Large intestine (tissue), 12 donors: ENCODE measurements at places on chromosomes 7 and 10. TPM values are rescaled to one million over a fixed set of nuclear protein-coding genes. Genes with fewer than 3 reads are reported as not detected.

GRCh38 chr10:133143546-133143945 lies 16.5 kb upstream of the KNDC1 start:
- H3K36me3 ChIP-seq = no peaks in the 10 kb centered on the region
- peak overlapping the region; percentile 72 for H3K27ac ChIP-seq
- peaks cover 13% of the 10 kb centered on the region for H3K4me1 ChIP-seq
- peaks cover 2% of the 10 kb centered on the region for H3K27me3 ChIP-seq
- no peak for DNase-seq
- H3K4me3 ChIP-seq = no peak overlapping the region

DNA sequence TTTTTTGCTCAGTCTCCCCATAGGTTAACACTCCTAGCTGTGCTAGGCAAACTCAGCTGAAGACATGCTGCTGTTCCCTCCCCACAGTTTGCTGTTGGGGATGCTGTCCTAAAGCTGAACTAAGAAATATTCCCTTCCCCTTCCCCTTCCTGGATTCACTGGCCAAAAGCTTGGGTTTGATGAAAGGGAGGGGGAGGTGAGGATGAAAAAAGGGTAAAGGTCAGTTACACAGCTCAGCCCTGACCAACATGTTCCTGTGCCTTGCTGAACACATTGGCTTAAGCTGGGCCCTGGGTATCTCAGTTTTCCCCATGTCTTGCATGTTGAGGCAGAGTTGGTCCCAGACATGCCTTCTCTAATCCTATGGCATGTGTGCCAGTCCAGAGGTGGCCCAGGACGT lies 15.3 kb downstream of the CCM2 start:
- no peak overlapping the region for H3K4me3 ChIP-seq
- DNase-seq = no peak
- H3K27ac ChIP-seq = no peak overlapping the region
- H3K36me3 ChIP-seq = peaks cover 3% of the 10 kb centered on the region

GRCh38 chr7:101543846-101544245 lies 85.2 kb downstream of the MYL10 start:
- H3K36me3 ChIP-seq = no peaks in the 10 kb centered on the region
- DNase-seq = no peak
- H3K27ac ChIP-seq = no peak overlapping the region

DNA sequence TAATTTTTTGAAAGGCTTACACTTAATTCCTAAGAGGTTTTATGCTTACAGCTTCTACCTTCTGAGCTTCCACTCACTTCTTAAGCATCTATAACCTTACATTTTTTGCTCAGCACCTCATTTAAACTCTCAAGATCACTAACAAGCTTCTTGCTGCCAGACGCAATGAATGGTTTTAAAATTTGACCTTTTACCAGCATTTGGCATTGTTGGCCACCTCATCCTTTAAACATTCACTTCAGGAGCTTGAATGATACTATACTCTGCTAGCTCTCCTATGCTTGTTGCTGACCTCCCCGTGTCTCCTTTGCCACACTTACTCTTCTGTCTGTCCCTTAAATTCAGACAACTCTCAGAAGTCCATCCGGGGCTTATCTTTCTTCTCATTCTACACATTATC lies 37.7 kb upstream of the ODAD2 start:
- no peaks in the 10 kb centered on the region for H3K4me1 ChIP-seq
- no peaks in the 10 kb centered on the region for H3K36me3 ChIP-seq
- H3K4me3 ChIP-seq = no peak overlapping the region
- no peak overlapping the region for H3K27ac ChIP-seq
- DNase-seq = no peak

GRCh38 chr7:37196676-37197075 lies 252.0 kb downstream of the ELMO1 start:
- no peak overlapping the region for H3K27ac ChIP-seq
- no peaks in the 10 kb centered on the region for H3K27me3 ChIP-seq
- H3K4me1 ChIP-seq = peaks cover 3% of the 10 kb centered on the region
- no peaks in the 10 kb centered on the region for H3K36me3 ChIP-seq

DNA sequence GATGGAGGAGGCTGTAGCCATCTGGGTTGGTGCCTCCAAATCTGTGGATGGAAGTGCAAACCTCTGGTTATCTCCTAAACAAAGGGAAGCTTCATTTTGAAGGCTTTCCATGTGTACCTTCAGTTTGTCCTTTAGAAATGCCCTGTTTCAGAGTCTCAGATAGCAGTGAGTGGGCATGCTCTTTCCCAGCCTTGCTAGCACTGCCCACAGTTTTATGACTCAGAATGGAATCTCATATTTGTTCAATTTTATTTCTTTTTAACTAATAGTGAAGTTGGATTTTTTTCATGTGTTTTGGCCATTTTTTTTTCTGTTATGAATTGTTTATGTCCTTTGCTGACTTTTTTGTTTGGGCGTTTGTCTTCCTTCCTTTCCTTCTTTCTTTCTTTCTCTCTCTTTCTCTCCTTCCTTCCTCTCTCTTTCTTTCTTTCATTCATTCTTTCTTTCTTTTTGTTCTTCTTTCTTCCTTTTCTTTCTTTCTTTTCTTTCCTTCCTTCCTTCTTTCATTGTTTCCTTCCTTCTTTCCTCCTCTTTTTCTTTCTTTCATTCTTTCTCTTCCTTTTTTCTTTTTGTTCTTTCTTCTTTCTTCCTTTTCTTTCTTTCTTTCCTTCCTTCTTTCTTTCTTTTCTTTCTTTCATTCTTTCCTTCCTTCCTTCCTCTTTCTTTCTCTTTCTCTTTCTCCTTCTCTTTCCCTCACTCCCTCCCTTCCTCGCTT lies 25.6 kb downstream of the PRF1 start:
- no peaks in the 10 kb centered on the region for H3K36me3 ChIP-seq
- H3K27ac ChIP-seq = no peak overlapping the region
- DNase-seq = no peak
- H3K4me1 ChIP-seq = no peaks in the 10 kb centered on the region
- H3K27me3 ChIP-seq = no peaks in the 10 kb centered on the region
- H3K4me3 ChIP-seq = no peak overlapping the region

DNA sequence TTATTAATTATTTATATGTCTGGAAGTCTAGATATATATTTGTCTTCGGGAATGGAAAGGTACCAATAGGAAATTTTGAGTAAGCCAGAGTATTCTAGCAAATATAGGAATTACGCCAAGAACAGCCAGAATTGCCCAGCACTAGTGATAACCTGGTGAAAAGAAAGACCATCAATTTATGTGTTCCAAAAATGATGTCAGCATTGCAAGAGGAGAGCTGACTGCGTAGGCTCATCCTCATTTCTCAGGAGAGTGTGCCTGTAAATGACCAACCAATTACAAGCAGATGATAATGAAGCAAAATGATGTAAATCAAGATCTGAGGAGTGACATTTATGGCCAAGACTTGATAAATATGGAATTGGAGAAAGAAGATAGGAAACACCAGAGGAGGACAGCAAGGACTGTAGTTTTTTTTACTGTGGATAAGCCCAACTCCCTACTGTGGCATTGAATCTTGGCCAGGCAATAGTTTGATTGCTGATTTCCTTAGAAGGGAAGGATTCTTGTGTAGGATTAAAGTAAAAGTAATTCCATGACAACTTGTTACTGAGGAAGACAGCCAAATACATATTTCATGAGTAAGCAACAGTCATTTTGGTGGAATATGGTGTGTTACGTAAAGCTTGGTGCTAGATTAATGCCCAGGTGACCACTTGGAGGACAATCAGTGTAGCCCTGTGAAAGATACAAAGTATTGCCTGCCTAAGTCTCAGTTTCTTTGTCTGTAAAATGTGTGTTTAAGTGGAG lies 590.8 kb downstream of the AUTS2 start:
- no peak overlapping the region for H3K27ac ChIP-seq
- H3K36me3 ChIP-seq = no peaks in the 10 kb centered on the region
- H3K4me3 ChIP-seq = no peak overlapping the region
- H3K27me3 ChIP-seq = no peaks in the 10 kb centered on the region
- DNase-seq = no peak
- peaks cover under 1% of the 10 kb centered on the region for H3K4me1 ChIP-seq

GRCh38 chr10:101933976-101934375 lies 90.4 kb upstream of the KCNIP2 start:
- H3K4me1 ChIP-seq = no peaks in the 10 kb centered on the region
- no peak overlapping the region for H3K27ac ChIP-seq
- H3K36me3 ChIP-seq = peaks cover 3% of the 10 kb centered on the region
- H3K4me3 ChIP-seq = no peak overlapping the region

DNA sequence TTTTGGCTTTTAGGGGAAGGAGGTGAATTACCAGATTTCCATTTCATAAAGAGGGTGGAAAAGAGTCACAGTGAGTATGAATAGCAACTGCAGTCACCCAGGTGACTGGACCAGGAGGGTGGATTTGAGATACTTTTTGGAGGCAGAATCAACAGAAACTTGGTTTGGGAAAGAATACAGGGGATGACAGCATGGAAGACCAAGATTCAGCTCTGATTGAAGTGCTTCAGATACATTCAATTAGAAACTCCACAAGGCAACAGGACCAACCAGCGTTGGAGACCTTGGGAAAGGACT lies 83.0 kb downstream of the SGMS1 start:
- H3K4me1 ChIP-seq = peaks cover 11% of the 10 kb centered on the region
- no peak overlapping the region for H3K27ac ChIP-seq

GRCh38 chr7:32948202-32948601 lies 9.0 kb upstream of the FKBP9 start:
- H3K36me3 ChIP-seq = no peaks in the 10 kb centered on the region
- no peaks in the 10 kb centered on the region for H3K4me1 ChIP-seq
- H3K27me3 ChIP-seq = no peaks in the 10 kb centered on the region
- H3K4me3 ChIP-seq = no peak overlapping the region
- DNase-seq = no peak
- no peak overlapping the region for H3K27ac ChIP-seq

DNA sequence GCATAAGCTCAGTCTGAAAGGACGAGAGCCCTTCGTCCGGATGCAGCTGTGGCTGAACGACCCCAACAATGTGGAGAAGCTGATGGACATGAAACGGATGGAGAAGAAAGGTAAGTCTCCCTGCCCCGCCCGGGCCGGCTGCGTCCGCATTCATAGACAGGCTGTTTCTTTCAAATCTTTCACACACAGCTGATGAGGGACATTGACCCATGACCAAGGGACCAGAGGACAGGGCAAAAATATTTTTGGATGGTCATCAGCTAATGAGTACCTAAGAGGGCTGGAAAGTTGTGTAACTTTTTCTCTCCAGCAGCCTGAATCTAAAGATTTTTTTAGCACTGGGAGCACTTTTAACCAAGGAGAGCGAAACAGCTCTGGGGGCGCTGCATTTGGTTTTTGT lies 52.5 kb upstream of the SH2B2 start:
- H3K4me3 ChIP-seq = no peak overlapping the region
- peaks cover 59% of the 10 kb centered on the region for H3K36me3 ChIP-seq
- H3K27ac ChIP-seq = no peak overlapping the region
- peaks cover 5% of the 10 kb centered on the region for H3K4me1 ChIP-seq

DNA sequence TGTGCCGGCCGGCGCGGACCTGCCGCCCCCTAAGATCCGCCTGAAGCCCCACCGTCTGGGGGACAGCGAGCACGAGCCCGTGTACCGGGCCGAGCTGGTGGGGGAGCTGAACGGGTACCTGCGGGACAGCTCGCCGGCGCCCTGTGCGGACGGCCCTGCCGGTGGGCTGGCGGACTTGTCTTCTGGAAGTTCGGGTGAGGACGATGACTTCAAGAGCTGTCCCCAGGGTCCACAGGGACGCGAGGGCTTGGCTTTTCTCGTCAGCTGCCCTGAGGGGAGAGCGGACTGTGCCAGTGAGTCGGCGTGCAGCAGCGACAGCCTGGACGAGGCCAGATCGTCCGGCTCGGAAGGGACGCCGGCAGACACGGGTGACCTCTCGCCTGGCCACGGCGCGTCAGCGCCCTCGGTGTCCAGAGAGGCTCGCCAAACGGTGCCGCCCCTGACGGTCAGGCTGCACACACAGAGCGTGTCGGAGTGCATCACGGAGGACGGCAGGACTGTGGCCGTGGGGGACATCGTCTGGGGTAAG lies 8.5 kb downstream of the PWWP2B start:
- DNase-seq = no peak
- peaks cover 52% of the 10 kb centered on the region for H3K4me1 ChIP-seq
- H3K4me3 ChIP-seq = no peak overlapping the region
- H3K27ac ChIP-seq = no peak overlapping the region

DNA sequence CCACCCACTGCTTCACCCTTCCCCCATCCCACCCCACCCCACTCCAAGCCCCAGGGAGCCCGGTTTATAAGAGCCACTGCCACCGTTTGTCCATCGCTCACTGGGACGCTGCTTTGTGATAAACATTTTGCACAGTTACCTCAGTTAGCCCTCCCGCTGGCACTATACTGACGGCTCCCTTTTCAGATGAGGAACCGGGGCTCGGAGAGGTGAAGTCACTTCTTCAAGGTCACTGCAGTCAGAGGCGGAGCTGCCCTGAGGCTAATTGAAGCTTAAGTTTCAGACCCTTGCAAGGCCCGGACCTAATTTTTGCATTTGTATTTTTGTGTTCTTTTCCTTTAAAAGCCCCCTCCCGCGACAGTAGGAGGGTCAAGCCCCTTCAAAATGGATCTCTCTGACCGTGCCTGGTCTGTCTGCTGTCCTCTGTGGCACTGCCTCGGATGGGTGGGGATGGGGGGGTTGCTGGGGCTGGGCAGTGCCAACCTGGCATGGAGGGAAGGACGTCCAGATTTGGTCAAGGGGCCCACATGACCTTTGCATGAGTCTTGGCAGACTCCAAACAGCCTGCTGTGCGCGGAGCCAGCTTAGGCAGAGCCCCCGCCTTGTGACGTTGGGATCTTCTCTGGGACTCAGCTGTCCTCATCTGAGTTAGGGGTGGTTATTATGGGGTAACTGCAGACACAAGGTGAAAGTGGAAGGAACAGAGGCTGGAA lies 17.7 kb upstream of the NODAL start:
- no peak for DNase-seq
- H3K27me3 ChIP-seq = peaks cover 44% of the 10 kb centered on the region
- peaks cover 4% of the 10 kb centered on the region for H3K4me1 ChIP-seq
- H3K27ac ChIP-seq = no peak overlapping the region

- no peak overlapping the region for H3K27ac ChIP-seq
- DNase-seq = peak; percentile 15
- no peak overlapping the region for H3K4me3 ChIP-seq
- H3K36me3 ChIP-seq = no peaks in the 10 kb centered on the region
Measured at GRCh38 chr7:20514364-20514763, 101.1 kb upstream of the ABCB5 start.

DNA sequence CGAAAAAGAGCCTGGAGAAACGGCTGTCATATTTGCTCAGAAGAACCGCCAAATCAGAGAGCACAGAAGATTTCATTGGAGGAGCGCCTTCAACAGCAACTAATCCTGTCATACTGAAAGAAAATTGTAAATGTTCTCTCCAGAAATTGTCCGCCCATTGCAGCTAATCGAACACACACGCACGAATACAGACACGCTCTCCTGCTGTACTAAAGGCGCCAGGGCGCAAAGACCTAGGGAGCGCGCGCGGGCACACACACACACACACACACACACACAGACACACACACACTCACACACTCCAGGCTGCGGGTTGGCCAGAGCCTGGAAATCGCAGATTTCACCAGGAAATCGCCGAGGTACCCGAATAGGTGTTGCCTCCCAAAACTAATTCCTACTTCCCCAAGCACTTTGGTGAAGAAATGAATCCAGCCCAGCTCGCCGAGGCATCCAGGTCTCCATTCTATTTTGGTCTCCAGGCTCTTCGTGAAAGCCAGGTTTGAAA lies at the start of gene CHRM2:
CHRM2 (plus strand) TSS at position 157 of the 505 bp plus-strand sequence. CDS start 146,214 bp downstream, outside the sequence.
- H3K4me3 ChIP-seq = peak within 1 kb of the TSS; percentile 55
- peaks cover 43% of the 10 kb centered on the region for H3K27me3 ChIP-seq
- no peaks in the 10 kb centered on the region for H3K36me3 ChIP-seq
- no peak for DNase-seq
- peak within 1 kb of the TSS; percentile 36 for H3K27ac ChIP-seq

Gene RBM48
- 14.3 TPM for polyA plus RNA-seq

Gene FOXI2
- not detected for polyA plus RNA-seq

Gene NKX1-2
- 7.7 TPM for polyA plus RNA-seq

Gene CHST15
- 9.4 TPM for polyA plus RNA-seq

Gene SUGCT
- polyA plus RNA-seq = 18.8 TPM

Gene KLHDC10
- 30.2 TPM for polyA plus RNA-seq

Gene UNCX
- polyA plus RNA-seq = not detected

Gene UNC5B
- polyA plus RNA-seq = 10.5 TPM

Gene CNTNAP2
- 12.9 TPM for polyA plus RNA-seq

Gene ANKRD22
- 1.3 TPM for polyA plus RNA-seq

Gene TMEM213
- polyA plus RNA-seq = 0.01 TPM
